H7 (cell line): ENCODE measurements at places on chromosomes 4 and X.

- no peak for DNase-seq
Measured at GRCh38 chrX:114924423-114924822, 93.0 kb downstream of the IL13RA2 start.

DNA sequence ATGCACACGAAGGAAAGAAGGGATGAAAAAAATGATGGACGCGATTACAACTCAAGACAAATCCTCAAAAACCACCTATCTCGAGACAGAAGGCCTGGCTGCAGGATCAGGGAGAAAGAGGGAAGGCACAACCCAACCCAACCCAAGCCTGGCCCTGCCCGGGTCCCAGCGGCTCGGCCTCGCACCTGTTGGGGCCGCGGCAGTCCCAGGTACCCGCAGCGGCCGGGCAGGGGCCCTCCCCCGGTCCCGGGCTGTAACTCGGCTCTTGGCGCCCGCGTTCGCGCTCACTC, 464 bp downstream of the RASGEF1B start:
- DNase-seq = no peak

GRCh38 chr4:98522636-98523395, 135.6 kb downstream of the TSPAN5 start:
- DNase-seq = no peak

DNA sequence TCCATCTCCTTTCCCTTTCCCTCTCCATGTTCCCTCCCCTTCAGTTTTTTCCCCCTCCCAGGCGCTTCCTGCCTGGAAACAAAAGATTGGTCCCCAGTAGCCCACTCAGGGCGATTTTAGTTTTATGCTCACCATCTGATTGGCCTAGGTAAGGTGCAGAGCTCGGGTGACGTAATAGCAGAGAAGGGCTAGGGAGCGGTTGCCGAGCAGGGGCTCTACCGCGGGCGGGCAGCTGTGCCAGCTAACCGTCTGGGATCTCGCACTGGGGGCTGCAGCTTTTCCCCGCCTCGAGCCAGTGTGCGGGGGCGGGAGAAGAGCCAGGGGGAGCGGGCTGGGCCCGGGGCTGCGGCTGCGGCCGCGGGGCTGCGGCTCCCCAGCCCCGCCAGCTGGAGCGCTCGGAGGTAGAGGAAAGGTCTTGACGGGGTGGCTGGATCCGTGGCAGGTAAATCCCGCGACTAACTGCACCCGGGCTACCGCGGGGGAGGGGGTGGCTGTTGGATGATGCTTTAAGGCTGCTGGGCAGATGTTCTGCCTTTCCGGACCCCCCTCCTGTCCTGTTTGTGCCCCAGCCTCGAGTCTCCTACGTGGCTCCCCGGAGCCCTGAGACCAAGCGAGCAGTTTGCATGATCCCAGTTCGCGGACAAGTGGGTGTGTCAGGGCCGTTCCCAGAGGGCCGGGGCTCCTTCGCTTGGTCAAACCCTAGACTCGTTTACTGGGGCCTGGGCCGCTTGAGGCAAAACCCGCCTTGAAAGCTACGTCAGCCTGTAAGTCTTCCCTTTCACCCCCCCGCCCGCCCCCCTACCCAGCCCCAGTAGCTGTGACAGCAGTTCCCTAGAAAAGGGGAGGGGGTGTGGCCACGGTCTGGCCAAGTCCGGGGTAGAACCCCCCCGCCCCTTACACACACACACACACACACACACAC, at the start of gene PAK3:
Gene PAK3, plus strand, starts transcription at position 218 of the 922 bp plus-strand sequence. CDS start 26,913 bp downstream, outside the sequence.
- peak; percentile 77 for DNase-seq

DNA sequence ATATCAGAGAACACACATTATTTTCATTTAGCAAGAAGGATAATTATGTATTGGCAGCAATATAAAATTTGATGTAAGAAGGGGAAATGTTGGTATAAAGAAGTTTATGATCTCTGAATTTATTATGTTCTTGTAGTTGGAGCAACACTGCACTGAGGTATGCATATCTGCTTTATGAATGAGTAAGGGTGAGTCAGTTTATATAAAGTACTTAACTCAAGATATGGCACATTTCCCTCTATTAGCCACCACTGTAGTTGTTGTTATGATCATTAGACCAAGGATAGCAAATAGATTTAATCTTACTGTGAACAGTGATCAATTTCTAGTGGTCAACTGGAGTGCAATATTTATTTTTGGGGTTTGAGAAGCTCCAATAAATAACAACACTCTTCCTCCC, 66.6 kb downstream of the SNX25 start:
- DNase-seq = no peak

DNA sequence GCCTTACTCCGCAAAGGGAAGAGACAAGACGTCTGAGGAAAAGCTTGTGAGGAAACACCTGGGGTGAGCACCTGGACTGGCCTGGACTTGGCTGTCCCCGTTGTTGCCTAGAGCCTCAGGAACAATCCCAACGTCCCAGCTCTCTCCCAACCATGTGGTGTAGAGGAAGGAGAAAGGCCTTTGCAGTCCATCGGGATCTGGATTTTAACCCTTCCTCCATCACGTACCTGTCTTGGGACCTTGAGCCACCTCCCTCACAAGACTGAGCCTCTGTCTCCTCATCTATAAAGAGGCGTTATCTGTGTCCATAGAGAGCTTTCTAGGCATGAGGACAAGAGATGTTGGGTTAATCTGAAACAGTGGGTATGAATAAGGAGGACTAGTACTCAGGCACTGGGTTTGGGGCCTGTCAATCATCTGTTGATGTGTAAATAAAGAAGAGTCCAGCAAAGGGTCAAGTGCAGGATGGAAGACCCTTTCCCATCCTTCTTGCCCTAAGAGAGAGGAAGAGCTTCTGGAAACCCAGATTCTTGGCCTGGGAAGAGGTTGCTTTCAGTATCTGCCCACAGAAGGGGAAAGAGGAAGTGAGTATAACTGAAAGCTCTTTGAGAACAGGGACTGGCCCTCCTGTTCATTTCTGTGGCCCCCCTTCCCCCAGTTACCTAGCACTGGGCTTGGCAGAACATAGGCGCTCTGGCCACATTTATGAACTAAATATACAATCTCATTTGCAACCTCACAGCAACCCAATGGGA, 137.1 kb downstream of the PJA1 start:
- no peak for DNase-seq

DNA sequence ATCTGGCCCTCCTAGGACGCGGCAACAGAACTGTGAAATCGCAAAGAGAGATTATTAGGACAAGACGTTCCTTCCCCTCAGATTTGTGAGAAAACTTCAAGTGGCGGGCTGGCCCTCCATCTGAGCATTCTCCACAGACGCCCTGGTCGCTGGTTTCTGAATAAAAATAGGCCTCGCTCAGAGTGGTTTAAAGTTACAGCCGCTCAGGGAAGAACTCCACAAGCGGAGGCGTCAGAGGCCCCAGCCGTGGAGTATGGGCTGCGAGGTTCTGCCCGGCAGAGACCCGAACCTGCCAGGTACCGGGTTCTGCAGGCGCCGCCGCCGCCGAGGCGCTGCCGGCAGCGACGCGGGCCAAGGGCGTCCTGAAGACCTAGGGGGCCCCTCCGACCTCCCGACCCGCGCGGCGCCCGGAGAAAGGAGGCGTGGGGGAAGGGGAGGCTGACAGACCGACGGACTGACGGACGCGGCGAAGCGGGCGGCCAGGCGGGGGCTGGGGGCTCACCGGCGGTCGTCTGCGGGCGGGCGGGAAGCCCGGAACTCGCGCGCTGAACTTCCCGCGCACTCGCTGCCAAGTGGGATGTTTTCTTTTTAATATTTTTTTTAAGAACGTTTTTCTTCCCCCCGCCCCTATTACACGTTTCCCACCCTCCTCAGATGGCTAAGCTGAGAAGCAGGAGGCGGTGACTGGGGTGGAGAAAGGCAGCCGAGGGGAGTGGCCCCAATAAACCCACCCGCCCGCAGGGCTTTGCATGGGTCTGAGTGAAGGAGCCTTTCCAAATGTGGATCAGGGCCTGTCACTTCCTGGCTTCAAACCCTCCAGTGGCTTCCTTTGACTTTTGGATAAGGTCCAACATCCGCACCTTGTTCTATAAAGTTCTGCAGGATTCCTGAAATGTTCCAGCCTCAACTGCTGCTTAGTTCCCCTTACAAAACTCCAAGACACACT, at the start of gene PABPC4L:
Gene PABPC4L, minus strand, starts transcription at position 574 of the 946 bp plus-strand sequence. CDS start 770 bp downstream, outside the sequence.
- peak; percentile 60 for DNase-seq

- no peak for DNase-seq
Measured at GRCh38 chr4:144778364-144778763, 132.4 kb downstream of the HHIP start.

DNA sequence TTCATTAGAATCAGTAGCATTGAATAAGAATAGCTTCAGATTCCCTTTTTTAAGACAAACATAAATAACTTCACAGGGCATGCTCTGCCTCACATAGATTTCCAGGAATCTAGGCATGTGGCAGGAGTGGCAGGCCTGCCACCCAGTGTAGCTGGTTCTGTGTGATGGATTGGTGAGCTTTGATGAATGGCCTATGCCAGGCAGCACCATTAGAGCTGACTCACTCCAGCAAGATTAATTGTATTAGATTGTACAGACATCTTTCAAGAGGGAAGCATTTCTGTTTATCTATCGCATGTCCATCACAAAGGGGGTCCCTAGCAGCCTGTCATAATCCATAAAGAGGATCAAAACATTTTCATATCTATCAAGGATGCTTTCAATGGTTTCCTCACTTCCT, 71.9 kb downstream of the NAA11 start:
- no peak for DNase-seq

- DNase-seq = no peak
Measured at GRCh38 chr4:175871774-175872405, 59.8 kb upstream of the GPM6A start.

- no peak for DNase-seq
Measured at GRCh38 chr4:162408309-162408708, 244.5 kb upstream of the FSTL5 start.

- no peak for DNase-seq
Measured at GRCh38 chr4:154044742-154045485, 256.0 kb upstream of the SFRP2 start.
